Activated CD4-positive, alpha-beta memory T cell treated with anti-CD3 and anti-CD28 coated beads, Interleukin-2, amount 10 ng/mL, durations not matched to agents 7 days and 5 days (primary cell): ENCODE measurements at places on chromosomes 13 and 19.

DNA sequence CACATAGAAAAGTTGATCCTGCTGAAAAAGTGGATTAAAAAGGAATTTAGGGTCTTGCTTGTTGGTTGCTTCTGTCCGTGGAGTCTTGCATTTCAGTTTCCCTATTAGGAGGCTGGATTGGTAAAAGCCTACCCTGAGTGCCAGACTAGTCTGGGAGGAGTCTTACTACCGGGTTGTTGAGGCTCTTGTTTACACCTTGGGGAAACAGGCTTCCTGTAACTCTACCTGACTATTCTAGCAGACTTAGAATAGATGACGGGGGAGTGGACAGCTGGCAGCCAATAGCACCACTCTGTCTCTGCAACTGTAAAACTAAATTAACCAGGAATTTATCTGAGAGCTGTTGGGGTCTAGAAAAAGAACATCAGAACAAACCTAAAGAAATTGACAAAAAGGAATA lies 11.3 kb upstream of the MPHOSPH8 start:
- no peak overlapping the region for H3K27ac ChIP-seq
- H3K27me3 ChIP-seq: peaks cover 15% of the 10 kb centered on the region
- no peak for DNase-seq
- no peak overlapping the region for H3K4me3 ChIP-seq
- H3K36me3 ChIP-seq: no peaks in the 10 kb centered on the region

GRCh38 chr13:23592596-23592995 lies 22.4 kb downstream of the TNFRSF19 start:
- H3K36me3 ChIP-seq: no peaks in the 10 kb centered on the region
- no peak overlapping the region for H3K4me3 ChIP-seq
- no peak overlapping the region for H3K27ac ChIP-seq
- no peak for DNase-seq

GRCh38 chr13:52862358-52863206 lies 14.1 kb upstream of the PCDH8 start:
- no peak overlapping the region for H3K27ac ChIP-seq
- H3K36me3 ChIP-seq: no peaks in the 10 kb centered on the region
- no peak overlapping the region for H3K4me3 ChIP-seq
- peaks cover 6% of the 10 kb centered on the region for H3K4me1 ChIP-seq
- DNase-seq: no peak
- no peaks in the 10 kb centered on the region for H3K27me3 ChIP-seq

DNA sequence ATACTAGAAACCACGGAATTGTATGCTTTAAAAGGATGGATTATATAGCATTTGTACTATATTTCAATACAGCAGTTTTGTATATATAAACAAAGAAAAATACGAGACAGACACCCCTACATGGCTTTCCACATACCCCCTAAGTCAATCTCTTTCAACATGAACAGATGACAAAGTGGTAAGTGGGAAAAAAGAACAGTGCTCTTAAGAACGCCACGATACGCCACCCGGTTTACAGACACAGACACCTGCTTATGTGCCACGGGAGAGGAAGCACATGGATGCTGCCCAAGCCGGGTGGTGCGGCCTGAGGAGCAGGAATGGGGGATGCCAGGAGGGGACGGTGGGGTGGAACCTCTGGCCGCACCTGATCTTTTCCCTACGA lies 8.1 kb downstream of the CAPS start:
- H3K27ac ChIP-seq: no peak overlapping the region
- DNase-seq: no peak
- H3K27me3 ChIP-seq: no peaks in the 10 kb centered on the region
- H3K4me1 ChIP-seq: no peaks in the 10 kb centered on the region
- no peak overlapping the region for H3K4me3 ChIP-seq
